Activated T-cell treated with anti-CD3 and anti-CD28 coated beads for 4 hours (primary cell): ENCODE measurements at places on chromosomes 2 and 18.

DNA sequence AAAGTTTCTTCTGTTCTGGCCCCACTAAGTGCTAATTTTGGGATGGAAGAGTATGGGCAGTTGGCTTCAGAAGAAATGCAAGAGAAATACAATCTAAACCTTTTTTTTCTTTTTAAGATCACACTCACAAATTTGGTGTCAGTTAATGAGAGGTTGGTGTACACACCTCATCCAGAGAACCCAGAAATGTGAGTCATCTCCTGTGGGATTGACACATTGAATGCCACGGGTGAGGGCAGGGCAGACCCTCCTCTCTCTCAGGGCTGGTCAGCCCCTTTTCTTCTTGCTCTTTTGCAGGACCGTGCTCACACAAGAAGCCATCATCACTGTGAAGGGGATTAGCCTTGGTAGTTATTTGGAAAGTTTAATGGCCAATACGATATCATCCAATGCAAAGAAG, 19.2 kb downstream of the PRELID3A start:
- DNase-seq, result no peak

DNA sequence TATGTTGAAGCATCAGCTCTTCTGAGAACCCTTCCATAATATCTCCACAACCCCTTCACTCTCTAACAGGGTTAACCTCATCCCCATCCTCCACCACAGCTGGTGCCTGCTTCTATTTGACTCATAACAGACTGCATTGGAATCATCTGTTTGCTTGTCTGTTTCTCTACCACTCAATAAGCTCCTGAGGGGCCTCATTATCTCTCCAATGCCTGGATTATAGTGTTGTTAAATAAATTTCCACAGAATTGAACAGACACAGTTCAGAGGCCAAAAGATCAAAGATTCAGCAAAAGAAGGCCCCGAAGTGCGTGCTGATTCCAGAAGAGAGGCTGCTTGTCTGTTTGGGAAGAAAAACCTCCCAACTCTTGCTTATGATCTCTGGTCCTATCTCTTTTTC, 33.7 kb upstream of the FAM98A start:
- no peak for DNase-seq

DNA sequence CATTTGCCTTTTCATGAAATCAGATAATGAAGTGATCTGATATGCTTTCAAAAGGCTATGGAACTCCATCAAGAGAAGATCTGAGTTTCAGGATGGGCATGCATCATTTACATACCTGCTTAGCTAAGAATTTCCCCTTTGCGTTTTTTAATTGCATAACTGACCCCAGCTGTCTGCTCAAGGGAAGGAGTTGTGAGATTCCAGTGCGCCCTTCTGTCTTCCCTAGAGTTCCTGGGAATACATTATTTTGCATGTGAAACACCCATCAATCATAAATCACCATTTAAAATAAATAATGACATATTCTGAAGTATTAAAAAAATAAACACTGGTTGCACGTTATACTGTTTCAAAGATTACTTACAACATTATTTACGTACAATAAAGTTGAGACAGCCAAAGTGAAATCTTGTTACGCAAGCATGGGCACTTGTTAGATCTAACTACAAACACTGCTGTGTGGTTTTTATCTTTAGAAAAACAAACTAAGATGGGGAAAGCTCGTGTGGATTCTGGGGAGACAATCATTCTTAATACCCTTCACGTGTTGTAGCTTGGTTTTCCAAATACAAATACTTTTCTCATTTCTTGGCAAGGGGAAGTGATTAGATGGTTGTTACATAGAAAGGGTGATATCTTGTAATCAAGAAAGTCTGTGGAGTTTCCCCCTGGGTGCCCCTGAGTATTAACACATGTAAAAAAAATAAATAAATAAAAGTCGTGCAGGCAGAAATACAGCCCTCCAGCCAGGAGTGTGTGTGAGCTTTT, 125.7 kb upstream of the LMAN1 start:
- DNase-seq, result no peak

DNA sequence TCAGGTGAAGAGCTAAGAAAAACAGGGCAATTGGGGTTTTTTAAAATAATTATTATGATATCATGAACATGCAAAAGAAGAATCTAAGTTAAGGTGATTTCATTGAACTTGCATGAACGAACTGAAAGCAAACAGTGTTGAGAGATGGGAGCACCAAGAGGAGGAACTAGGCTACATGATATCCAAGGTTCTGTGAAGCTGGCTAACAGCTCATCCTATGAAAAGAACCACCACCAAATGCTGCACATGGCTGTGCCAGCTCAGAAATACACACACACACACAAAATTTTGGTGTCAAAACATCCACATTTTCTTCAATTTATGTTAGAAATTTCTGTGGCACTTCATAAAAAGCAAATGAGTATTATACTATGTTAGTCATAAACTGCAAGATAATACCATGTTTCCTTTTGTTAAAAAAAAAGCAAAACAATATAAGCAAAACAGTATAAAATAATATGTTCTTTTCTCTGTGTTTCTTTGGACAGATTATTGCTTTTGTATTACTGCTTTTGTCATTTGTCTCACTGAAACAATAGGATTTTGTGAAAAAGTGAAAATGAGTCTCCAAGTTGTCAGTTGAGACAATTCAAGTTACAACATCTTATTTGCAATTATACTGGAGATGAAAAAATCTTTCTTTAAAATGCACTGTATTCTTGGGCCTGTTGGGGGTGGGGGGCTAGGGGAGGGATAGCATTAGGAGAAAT, 12.6 kb upstream of the TTC32 start:
- no peak for DNase-seq

DNA sequence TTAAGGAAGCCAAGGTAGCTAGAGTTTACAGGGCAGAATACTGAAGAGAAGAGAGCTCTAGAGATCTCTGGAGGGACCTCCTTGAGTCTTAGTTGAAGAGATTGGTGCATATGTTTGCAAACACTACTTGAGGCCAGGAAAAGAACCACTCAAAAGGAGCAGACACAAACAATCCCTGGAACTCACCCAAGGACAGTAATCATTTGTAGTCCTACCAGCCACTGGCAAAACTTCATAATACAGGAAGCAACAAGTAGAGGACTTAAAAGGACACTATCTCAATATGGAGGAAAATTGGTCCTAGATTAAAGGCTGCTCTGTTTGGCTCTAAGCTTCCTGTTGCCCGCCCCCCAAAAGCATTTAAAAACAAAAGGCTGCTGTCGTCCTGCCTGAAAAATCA, 46.9 kb upstream of the UBXN4 start:
- no peak for DNase-seq

DNA sequence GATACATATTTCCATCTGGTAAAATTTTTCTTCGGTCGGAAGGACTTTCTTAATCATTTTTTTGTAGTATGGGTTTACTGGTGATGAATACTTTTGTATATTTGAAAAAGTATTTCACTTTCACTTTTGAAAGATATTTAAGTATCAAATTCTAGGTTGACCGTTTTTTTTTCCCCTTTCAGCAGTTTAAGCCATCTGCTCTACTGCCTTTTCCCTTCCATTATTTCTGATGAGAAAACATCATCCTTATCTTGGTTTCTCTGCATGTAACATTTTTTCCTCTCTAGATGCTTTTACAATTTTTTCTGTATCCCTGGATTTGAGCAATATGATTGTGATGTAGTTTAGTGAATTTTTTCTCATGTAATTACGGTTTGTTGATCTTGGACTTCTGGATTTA, 87.0 kb downstream of the MTX2 start:
- no peak for DNase-seq

DNA sequence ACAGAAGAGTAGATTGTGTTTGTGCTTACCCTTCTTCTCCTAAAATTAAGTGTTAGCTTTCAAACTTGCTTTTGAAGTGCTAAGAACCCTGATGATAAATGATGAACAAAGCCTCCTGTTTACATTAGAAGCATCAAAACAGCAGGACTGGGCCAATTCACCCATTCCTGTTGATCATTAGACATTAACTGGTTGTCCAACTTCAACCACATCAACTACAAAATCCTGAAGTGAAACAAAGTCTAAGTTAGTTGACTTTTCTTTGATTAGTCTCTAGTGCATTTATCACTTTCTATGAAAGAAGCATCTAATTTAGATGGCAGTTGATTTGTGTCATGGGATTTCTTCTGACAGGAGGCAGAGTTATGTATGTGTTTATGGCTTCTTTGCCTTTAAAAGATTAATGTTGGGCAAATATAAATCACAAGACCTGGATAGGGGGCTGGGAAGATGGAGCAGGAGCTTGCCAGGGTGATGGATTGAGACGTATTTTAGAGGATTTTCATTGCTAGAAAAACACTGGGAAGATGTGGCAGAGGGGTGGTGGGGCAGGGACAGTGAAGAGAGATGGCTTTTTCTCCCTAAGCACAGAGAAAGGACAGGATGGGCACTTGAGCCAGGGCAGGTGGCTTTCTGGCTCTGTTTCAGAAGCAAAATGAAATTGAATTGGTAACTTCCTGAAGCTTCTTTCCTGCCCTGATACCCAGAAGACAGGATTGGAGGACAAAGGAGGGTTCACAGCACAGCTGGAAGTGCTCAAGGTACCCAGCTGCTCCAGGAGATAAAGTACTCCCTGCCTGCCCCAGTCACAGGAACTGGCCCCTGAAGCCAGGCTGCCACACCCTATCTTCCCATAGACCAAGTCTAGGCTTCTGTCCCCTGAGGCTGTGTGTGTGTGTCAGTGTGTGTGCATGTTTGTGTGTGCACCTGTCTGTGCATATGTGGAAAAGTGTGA, 20.5 kb downstream of the GYPC start:
- DNase-seq, result no peak
